CD8-positive, alpha-beta T cell (primary cell): ENCODE measurements at places on chromosomes 6 and 20.
A peak's percentile ranks its signal among the peaks of the same experiment; 100 is the strongest.

- no peak for DNase-seq
Observed at GRCh38 chr6:105539911-105540310, 137.0 kb upstream of the PREP start.

DNA sequence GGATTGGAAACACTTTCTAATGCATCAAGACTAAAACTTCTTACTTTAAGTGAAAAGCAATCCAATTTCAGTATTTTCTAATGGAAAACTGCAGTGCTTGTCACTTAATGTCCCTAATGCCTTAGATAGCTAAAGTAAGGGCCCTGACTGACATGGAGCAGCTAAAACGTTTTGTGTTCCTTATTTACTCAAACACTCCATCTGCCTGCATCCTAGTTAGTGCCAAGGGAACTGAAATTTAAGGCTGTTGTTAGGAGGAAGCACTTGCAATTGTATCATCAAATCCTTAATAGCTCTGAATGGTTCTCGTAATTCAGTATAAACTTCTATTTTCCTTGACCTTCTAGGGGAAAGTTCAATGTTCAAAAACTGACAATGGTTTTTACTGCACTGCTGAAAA is 127.4 kb downstream of the GJA10 start:
- no peak for DNase-seq

GRCh38 chr6:158387036-158387435 is 74.8 kb downstream of the TULP4 start:
- DNase-seq = no peak

DNA sequence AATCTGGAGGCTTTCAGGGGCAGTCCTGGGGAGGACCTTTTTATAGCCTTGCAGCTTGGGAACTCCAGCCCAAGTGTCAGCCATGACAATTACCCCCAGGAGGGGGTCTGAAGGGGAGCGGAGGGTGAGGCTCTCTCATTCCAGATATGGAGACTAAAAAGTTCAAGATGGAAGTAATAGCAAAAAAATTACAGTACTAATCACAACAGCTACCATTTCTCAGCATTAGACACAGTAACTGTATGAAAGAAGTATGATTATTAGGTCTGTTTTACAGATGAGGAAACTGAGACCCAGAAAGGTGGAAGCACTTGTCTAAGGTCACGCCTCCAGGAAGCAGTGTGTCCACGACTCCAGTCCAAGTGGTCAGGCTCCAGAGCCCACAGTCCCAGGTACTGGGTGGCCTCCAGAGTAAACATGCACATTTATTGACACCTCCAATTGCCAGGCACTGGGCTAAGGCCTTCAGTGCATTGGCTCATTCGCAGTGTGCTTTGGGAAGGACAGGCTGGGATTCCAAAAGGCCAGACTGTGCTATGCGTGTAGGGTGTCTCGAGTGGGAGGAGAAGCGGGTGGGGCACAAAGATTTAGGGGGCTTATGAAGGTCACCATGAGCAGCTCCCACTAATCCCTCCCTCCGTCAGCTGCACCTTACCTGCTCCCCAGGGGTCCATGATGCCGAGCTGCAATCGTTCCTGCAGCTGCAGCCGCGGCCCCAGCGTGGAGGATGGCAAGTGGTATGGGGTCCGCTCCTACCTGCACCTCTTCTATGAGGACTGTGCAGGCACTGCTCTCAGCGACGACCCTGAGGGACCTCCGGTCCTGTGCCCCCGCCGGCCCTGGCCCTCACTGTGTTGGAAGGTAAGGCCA is 2.3 kb downstream of the NRSN2 start:
- no peak for DNase-seq

DNA sequence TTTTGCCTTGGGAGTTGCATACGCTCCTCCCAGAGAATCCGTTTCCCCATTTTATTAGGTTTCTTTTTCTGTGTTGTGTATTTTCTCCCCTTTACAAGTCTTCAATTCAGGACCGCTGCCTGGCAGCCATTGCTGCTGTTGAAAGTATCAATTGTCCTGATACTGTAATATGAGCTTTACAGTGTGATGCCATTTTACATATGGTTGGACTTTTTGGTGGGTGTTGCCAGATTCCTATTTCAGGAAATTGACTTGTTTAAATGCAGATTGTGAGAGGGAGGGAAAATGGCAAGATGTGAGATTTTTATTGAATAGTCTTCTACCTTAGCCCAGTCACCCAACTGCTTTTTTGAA is 1.2 kb downstream of the PANK2 start:
- DNase-seq = no peak

- DNase-seq = no peak
Observed at GRCh38 chr6:143167224-143167623, 106.5 kb downstream of the AIG1 start.

DNA sequence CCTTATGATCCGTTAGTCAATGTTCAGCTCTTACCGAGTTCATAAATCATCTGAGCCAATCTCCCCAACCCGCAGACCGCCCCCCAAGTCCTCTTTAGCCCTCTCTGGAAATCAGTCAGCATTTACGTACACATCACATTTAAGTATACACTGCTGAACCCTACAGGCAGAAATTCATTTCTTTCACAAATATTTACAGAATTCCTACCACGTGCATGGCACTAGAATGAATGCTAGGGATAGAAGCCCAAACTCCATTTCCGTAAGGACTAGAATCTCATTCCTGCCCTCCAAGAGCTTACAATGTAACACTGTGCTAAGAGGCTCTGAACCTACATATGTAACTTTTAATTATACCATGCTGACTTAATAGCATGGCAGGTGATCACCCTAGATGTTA is 1.8 kb downstream of the OSER1 start:
- DNase-seq = no peak

- no peak for DNase-seq
Observed at GRCh38 chr6:154996841-154997311, 1.8 kb downstream of the TIAM2 start.

GRCh38 chr6:33769248-33769821 is 19.6 kb downstream of the LEMD2 start:
- no peak for DNase-seq

DNA sequence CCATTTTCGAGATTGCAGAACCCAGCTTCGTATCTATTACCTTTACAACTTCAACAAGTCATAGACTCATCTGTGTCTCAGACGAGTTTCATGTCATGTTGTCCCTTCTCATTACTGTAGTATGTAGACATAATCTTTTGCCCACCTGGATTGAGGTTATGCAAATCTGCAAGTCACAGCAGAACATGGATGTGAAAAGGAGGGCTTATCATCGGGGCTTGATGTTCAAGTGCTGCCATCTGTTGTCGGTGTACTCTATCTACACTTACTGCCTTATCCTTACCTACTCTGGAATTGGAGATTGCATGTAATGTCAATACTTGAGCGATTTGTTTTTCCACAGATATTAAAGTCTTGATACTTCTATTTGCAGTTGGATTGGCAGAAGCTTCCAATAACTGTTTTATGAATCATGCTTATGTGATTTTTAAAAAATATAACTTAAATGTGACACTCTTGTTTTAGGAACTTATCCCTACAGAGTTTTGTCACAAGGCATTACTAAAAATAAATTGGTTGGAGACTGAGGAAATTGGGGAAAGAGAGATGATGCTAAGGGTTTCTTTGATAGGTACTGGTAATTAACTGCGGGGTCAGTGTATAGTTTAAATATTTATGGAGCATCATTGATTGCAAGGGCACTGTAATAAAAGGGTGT is 3.0 kb upstream of the GOPC start:
- DNase-seq = no peak

GRCh38 chr6:109944448-109944847 is 33.7 kb upstream of the GPR6 start:
- no peak for DNase-seq

- DNase-seq = no peak
Observed at GRCh38 chr6:155770313-155770712, 314.7 kb upstream of the NOX3 start.

GRCh38 chr6:161152907-161153662 is 120.8 kb downstream of the AGPAT4 start:
- no peak for DNase-seq

GRCh38 chr20:14829906-14830305 is 492.5 kb upstream of the FLRT3 start:
- no peak for DNase-seq

DNA sequence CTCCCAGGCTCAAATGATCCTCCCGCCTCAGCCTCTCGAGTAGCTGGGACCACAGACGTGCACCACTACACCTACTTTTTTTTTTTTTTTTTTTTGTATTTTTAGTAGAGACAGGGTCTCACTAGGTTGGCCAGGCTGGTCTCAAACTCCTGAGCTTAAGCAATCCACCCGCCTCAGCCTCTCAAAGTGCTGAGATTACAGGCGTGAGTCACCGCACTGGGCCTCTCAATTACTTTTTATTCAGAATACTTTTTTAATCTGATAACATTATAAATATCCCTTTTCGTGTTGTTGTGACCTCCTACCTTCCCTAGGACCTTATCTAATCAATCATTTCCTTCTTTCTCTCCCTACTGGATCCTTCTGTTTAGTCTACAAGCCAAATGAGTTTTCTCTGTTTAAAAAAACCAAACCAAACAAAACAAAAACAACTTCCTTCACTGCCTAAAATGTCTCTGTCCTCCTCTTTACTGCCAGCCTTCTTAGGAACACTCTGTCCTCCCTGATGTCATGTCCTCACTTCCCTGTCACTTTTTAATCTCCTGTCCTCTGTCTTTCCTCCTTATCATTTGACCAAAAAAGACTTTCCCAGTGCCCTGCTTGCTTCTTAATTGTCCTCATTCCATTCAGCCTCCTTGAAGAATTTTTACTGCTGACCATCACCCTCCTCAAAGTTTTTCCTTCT is 85.0 kb downstream of the CAP2 start:
- DNase-seq = no peak

GRCh38 chr20:53360852-53361251 is 232.8 kb downstream of the ZNF217 start:
- DNase-seq = no peak

DNA sequence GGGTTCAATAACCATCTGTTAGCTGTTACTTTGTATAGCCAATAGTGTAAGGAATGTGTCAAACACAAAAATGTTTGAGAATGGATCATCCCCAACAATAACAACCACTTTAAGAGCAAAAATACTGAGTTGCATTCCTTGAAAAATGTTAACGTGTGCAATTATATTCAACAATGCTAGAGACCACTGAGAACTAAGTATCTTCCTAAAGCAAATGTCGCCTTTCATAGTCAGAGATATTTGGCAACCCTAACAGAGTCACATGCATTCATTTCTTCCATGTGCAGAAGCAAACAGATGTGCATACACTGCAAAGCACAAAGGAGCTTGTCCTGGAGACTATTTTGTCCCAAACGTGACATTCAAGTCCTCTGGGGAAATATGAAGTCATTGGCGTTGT is 448.6 kb downstream of the GJA1 start:
- DNase-seq = no peak

DNA sequence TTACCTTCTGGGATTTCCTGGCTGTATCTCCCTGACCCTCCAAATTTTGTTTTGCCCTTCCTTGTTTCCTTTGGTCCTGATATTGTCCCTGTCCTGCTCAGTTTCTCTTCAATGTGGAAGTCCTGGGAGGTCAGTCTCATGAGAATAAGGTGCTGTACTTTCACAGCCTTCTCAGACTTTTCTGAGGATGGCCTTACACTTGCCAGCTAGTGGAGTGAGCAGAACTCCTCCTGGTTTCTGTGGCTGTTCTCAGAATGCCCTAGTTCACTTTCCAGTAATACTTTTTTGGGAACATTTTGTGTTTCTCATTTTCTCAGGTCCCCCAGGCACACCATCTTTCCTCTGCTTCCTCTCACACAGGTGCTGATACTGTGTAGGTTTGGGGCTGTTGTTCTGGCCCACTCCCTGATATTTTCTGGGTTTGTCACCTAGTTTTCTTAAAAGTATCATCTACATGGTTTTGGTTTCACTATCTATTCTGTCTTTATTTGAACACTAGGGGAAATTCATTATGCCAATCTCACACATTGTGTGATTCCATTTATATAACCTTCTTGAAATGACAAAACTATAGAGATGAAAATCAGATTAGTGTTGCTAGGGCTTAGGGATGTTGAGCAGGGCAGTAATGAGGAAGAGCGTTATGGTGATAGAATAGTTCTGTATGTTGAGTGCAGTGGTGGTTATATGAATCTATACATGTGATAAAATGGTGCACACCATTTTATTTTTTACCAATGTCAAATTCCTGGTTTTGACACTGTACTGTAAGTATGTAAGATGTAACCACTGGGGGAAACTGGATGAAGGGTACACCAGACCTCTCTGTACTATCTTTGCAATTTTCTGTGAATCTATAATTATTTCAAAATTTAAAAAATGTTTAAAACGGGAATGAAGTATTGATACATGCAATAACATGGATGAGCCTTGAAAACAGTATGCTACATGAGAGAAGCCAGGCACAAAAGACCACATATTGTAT is 27.2 kb upstream of the BRPF3 start:
- DNase-seq = no peak

GRCh38 chr6:49284180-49284579 is 178.9 kb downstream of the MMUT start:
- no peak for DNase-seq

- no peak for DNase-seq
Observed at GRCh38 chr20:37319151-37319671, 26.7 kb upstream of the SRC start.

GRCh38 chr6:6749702-6750491 is 161.4 kb downstream of the LY86 start:
- DNase-seq = no peak

- no peak for DNase-seq
Observed at GRCh38 chr6:28996844-28997510, 8.1 kb downstream of the ZNF311 start.

DNA sequence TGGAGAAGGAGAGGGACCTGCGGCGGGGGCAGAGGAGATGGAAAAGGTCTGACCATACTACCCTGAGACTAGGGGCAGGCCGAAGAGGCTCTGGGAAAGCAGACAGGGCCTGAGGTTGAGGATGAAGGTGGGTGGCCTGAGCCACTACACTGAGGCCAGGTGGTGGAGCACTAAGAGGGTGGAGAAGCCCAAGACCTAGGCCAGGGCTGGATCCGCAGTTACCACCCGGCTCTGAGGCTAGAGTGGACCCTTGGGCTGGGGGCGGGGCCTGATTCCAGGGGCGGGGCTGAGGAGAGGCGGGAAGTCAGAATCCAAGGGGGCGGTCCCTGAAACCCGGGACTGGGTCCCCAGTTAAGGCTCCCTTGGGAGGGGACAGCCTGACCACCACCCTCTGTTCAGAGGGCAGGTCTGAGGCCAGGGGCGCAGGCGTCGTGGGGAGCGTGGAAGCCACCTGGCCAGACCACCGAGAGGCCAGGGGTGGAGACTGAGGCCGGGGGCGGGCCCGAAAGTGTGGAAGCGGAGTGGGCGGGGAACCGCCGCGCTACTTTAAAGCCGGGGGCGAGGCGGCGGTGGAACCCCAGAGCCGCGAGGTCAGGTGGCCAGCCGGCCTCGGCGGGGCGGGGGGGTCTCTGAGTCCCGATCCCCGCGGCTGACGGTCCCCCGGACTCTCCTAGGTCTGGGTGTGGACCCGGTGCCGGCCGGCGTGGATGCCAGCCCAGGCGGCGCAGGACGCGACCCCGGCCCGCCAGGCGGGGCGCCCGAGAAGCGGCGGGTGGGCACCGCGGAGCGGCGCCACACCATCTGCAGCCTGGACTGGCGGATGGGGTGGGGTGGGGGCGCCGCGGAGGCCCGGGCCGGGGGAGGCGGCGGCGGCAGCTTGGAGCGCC is 8.3 kb downstream of the CCM2L start:
- DNase-seq = peak; percentile 20
